ENCODE measurements at places on chromosomes 2 and 18.

DNA sequence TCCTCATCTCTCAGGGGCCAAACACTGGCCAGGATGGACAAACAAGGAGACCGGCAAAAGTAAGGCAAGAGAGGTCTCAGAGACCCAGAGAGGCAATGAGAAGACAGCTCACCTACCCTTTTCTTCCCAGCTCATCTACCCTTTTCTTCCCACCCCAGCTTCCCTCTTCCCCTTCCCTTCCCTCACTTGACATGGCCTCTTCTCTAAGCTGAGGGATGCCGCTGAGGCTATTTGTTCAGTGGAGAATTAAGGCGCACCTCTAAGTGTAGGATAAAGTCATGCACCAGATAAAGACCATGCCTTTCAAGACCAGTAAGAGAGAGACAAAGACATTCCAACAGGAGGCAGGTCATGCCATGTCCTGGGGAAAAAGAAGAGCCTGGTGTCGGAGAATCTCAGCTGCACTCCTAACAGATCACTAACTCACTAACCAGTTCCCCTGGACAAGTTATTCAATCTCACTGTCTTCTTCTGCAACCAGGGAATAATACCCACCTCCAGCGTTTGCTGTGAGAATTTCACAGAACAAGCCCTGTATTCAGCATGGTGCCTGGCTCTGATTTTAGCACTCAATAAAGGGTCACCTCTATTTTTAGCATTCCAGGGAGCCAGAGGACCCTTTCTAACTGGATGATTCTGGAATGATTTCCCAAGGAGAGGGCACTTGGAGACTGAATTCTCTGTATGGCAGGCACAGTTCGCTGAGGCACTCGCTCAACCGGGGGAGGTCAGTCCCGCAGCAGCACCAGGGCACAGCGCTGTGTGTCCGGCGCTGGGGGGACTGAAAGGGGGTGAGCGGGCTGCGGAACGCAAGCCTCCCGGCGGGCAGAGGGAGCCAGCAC, 3.0 kb upstream of the FOSL2 start:
- no peak for DNase-seq

DNA sequence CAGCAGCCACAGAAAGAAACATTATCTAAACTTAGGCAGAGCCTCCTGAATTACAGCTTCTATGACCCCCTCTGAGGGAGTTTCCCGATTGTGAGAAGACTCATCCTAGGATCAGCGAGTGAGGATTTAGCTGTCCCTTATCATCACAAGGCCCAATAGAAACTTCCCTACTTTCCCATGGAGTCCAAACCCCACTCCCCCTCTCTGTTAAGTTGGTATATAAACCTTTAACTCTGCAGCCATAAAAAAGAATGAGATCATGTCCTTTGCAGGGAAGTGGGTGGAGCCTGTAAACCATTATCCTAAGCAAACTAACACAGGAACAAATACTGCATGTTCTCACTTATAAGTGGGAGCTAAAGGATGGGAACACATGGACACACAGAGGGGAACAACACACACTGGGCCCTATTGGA, 78.8 kb downstream of the MYL12B start:
- DNase-seq: no peak

GRCh38 chr2:126510960-126511359, 145.0 kb upstream of the GYPC start:
- DNase-seq: no peak

DNA sequence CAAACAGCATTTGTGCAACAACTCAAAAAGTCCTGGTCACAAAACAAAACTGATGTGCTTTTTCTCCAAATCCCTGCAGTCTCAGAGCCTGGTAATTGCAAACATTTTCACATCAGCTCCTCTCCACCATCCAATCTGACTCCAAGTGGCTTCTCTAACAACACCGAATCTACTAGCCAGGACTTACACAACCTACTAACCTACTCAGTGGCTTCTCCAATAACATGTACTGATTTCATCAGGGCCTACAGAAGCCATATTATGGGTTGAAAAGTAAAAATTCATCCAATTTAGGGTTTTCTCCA, 104.3 kb downstream of the COLEC12 start:
- DNase-seq: no peak

- no peak for DNase-seq
These were observed 33.9 kb upstream of the SIX2 start for GRCh38 chr2:45043174-45043573.

DNA sequence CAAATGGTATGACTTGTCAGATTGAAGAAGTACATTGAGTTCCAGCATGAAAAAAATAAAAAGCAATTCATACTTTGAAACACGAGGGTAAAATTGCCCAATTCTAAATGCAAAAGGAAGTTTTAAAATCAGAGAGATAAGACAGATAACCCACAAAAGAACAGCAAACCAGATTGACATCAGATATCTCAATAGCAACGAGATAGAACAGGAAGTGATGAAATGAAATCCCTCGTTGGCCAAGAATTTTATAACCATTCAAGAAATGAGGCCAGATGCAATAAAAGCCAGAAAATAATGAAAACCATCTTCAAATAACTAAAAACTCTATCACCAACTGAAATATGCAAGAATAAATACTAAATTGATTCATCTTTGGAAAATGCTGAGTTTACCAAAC, 172.8 kb downstream of the CD226 start:
- no peak for DNase-seq

DNA sequence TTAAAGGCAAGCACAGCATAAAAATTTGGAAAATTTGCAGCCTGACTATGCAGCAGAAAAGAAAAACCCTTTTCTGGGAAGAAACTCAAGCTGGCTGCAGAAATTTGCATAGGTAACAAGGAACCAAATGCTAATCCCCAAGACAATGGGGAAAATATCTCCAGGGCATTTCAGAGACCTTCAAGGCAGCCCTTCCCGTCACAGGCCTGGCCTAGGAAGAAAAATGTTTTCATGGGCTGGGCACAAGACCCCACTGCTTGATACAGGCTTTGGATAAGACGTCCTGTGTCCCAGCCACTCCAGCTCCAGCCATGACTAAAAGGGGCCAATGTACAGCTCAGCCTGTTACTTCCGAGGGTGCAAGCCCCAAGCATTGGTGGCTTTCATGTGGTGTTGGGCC, 717.6 kb downstream of the TDRD15 start:
- DNase-seq: no peak

GRCh38 chr2:103387888-103388287, 626.1 kb downstream of the TMEM182 start:
- DNase-seq: no peak

DNA sequence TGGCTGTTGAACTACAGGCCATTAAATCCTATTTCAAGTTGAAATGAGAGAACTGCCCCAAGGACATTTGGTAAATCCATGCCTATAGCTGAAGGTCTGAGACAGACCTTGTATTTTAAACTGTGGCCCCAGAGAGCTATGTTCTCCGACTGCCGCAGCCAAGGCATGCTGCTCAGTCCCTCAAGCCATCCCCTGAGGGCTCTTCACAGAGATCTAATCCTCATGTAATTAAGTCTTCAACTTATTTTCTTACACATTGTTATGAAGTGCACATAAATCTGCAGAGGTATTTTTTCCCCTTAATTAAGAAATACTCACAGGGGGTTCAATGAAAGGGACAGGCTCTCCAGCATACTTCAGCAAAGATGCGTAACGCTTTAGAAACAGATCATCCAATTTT, 50.6 kb downstream of the ABCG8 start:
- no peak for DNase-seq

DNA sequence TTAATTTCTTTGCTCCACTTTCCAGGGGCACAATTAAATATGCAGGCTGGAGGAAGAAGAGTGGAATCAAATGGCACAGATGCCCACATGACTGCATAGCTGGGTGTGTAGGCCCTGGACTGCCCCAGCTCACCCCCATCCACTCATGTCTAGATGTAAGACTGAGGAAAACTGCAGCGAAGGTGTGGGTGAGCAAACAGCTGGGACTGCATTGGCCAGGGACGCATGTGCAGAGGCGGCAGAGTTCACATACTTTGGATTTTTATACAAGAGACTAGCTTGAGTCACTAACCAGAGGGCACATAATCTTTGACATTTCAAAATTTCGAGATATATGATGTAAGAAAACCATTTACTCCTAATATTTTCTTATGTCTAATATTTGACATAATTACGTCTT, 60.1 kb downstream of the SPIRE1 start:
- DNase-seq: no peak

- no peak for DNase-seq
These were observed 41.5 kb upstream of the CYRIA start for GRCh38 chr2:16707014-16707623.

DNA sequence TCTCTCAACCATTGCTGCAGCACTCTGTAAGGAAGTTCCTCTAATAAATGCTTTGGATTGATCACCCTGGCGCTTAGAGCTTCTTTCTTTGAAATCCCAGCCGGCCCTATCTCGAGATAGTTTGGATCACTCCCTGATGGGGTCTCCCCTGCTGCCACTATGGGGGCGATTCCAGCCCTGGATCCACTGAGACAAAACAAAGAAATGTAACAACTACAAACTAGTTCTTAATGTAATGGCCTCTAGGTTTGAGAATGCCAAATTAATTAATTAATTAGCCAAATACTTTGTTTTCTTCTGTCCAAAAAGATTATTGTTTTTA, 15.2 kb downstream of the SRSF7 start:
- no peak for DNase-seq

GRCh38 chr18:33076601-33077000, 303.8 kb upstream of the KLHL14 start:
- DNase-seq: no peak

DNA sequence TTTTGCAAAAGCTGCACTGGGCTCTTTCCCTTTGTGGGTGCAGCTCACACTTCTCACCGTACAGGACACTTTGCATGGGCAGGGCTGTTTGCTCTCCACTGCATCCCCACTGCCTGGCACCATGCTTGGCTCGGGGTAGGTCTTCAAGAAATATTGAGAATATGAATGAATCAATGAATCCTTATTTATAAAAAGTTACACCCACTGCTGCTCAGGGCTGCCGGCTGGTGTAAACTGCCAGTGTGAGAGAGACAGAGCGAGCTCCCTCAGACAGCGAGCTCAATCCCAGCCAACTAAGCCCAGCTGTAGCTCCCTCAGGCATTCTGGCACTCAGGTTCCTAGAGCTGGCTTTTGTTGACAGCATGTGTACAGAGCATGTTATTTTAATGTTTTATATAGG, 3.4 kb downstream of the TMEM185B start:
- no peak for DNase-seq

DNA sequence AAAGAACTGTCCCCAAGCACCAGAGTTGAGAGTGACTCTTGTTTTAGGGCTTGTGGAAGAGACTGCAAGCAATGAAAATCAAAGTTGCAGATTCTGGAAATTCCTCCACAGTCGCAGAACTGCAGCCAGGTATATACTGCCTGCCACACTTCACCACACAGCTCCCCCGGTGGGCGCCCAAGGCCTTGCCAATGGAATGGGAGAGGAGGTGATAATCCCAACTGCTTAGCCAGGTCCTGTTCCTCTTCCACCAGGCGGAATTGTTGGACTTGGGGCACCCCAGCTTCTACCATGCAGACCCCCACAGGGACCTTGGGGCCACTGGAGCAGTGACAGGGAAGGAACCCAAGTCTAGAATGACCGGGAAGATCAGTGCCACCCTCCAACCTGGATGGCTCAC, 4.8 kb upstream of the PDIA6 start:
- DNase-seq: no peak

DNA sequence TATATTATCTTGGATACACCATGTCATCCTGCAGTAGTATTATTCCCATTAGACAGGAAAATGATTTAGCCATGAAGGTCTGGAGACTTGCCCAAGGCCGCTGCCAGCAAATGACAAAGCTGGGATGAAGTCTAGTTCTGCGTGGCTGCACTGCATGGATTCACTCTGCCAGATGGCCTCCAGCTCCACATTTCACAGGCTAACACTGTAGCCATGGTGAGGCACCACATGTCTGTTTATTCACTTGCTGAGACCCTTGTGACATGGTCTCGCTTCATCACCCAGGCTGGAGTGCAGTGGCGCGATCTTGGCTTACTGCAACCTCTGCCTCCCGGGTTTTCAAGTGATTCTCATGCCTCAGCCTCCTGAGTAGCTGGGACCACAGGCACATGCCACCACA, 31.5 kb upstream of the SCG2 start:
- DNase-seq: no peak

All from stimulated activated CD8-positive, alpha-beta memory T cell treated with anti-CD3 and anti-CD28 coated beads, Interleukin-4, amount 100 ng/mL, for 1 hour (primary cell).